ENCODE measurements at places on chromosomes 4 and X.

DNA sequence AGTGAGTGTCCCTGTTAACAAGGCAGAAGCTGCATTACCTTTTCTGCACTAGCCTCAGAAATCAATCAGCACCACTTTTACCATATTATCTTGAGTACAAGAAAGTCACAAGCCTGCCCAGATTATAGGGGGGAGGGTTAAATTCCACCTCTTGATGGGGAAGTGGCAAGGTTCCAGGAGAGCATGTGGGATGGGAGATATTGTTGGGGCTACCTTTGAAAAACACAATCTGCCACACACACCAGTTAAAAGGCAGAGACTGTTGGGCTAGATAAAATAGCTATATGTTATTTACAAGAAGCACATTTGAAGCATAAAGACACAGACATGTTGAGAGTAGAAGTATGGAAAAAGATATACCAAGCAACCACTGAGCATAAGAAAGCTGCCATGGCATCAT is 6.6 kb upstream of the AVPR2 start:
- DNase-seq, result no peak

GRCh38 chrX:134907302-134907701 is 83.5 kb upstream of the SMIM10 start:
- DNase-seq, result no peak

- DNase-seq, result no peak
Measured at GRCh38 chr4:155956461-155956860, 2.8 kb upstream of the CTSO start.

GRCh38 chr4:110163327-110164069 is 34.9 kb downstream of the ELOVL6 start:
- no peak for DNase-seq

GRCh38 chr4:17680559-17681280 is 66.3 kb downstream of the MED28 start:
- no peak for DNase-seq

- no peak for DNase-seq
Measured at GRCh38 chr4:128228845-128229795, 58.5 kb downstream of the PGRMC2 start.

- DNase-seq, result no peak
Measured at GRCh38 chrX:105975382-105975781, 63.1 kb downstream of the SERPINA7 start.

DNA sequence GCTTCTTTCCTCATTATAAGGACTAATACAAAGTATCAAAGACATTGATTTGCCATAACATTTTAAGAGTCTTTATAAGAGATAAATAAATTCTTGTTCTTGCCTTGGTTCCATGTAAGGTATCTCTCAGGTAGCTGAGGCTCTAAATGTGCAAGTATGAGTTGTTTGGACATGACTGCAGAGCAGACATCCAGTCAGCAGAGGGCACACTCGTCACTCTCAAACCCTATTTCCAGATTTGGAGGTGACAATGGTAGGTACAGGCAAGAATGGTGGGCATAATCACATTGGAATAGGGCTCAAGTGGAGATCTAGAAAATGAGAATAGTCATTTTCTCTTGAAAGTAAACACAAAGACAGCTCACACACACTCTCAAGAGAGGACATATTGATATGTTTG is 133.3 kb upstream of the ZIC3 start:
- DNase-seq, result no peak

- no peak for DNase-seq
Measured at GRCh38 chr4:91746551-91746950, 557.2 kb upstream of the GRID2 start.

GRCh38 chr4:4472344-4472958 is 69.4 kb downstream of the STX18 start:
- DNase-seq, result no peak

DNA sequence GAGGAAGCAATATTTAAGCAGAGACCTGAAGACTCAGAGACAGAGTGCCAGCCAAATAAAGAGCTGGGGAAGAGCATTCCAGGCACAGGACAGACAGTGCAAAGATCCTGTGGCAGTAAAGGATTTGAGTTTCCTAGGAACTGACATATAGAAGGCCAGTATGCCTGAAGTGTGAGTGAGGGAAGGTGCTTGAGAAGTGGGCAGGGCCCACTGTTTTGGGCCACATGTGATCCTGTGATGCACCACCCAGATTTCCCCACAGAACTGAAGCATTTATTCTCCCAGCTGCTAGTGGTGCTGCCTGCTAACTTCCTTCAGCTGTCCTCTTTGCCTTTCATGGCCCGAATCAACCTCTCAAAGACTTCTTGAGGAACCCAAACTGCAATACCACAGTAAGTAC is 23.9 kb upstream of the ASB5 start:
- DNase-seq, result no peak

GRCh38 chr4:13413729-13414437 is 70.3 kb downstream of the RAB28 start:
- DNase-seq, result no peak

DNA sequence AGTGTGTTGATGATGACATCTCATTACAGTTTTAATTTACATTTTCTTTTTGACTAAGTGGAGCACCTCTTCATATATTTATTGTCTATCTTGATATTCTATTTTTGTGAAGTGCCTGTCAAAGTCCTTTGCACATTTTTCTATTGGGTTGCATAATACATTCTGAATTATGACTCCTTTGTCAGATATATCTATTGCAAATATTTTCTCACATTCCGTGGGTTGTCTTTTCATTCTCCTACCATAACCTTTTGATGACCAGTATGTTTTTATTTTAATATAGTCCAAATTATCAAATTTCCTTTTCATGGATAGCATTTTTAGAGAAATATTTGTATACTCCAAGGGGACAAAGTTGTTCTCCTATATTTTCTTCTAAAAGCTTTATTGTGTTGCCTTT is 126.4 kb downstream of the PJA1 start:
- DNase-seq, result no peak

GRCh38 chrX:13380211-13380610 is 60.4 kb upstream of the ATXN3L start:
- no peak for DNase-seq

GRCh38 chrX:129830494-129830893 is 13.2 kb downstream of the ZDHHC9 start:
- DNase-seq, result no peak

GRCh38 chrX:140503238-140503601 is 1.6 kb downstream of the SOX3 start:
- no peak for DNase-seq
